ENCODE measurements at places on chromosomes 2 and 18.

GRCh38 chr2:218658671-218659257 lies 659 bp downstream of the ZNF142 start:
- peak; percentile 76 for DNase-seq

GRCh38 chr18:37516361-37516853 lies 49.2 kb downstream of the CELF4 start:
- no peak for DNase-seq

- DNase-seq, result no peak
Measured at GRCh38 chr18:10343778-10344177, 110.7 kb upstream of the APCDD1 start.

DNA sequence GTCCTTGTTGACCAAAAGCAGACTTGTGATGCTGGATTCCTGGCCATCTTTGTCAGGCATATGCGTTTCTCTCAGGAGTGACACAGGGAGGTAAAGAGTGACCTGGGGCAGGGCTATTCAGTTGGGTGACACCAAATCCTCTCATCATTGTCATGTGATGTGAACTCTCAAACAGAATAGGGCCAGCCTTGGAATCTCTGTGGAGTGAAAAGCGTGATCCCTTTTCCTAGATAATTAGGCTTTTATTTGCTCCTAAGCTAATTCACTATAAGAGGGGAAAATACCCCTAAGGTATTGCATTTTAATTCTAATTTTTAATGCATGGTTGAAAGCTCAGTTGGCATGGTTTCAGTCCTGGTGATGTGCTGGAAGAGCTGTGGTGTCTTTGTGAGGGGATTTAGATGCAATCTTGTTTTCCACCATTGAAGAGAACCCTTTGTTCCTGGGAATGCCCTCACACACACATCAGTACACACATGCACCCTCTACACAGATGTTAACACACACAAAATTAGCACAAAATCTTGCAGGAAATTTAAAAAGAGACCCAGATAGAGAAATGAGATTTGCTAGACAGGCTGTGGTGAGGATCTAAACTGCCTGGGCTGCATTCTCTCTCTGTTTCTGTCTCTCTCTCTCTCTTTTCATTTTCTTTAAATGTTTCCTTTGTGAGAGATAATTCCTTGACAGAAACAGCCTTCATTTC lies 349.9 kb downstream of the TSN start:
- no peak for DNase-seq
